ENCODE measurements at places on chromosomes 2 and 18.

DNA sequence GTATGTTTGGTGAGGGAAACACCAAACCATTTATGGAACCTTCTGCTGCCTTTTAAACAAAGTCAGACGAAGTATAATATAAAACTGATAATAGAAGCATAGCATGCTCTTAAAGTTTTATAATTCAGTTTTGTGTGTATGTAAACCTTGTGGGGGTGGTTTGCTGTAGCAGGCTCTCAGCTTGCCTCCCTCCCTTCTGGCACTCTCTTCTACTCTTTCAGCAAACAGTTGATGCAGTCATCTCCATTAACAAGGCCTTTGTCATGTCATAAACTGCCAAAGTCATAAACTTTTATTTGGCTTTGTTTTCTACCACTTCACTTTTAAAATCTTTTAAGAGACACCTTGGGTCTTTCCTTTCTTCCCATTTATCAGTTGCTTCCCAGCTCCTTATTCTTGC lies 448.2 kb upstream of the SETBP1 start:
- no peak for DNase-seq

DNA sequence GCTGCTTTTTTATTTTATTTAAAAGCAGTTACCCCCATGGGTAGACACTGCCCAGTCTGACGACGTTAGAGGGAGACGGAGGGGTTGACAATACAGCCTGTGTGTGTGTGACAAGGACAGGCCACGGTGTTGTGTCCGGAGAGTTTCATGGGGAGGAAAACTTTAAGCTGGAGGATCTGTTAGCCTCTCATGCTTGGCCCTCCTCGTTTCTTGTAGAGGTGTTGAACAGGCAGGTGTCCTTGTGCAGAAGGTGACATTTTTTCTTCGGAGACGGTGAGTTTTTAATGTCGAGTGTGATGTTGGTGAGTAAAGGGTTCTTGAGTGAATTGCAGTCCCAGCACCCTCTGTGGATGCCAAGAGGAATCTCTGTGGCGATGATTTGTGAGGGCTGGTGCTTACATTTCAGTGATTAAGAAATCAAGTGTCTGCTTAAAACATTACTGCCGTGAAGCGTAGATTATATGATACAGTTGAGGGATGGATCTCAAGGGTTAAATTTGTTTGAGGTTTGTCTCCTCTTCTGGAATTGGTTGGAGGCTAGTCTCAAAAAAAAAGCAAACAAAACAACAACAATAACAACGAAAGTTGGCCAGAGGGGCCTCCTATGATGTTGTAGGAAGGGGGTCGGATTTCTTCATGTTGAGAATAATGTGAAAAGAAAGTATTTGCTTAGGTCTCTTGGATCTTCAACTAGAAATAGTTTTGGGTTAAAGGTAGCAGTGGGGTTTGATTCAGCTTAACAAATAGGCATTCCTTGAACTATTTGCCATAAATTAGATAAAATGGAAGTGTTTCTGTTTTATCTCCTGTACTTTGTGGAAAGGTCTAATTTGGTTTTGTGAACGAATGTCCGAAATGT lies 1.6 kb downstream of the NCOA1 start:
- peak; percentile 43 for DNase-seq

DNA sequence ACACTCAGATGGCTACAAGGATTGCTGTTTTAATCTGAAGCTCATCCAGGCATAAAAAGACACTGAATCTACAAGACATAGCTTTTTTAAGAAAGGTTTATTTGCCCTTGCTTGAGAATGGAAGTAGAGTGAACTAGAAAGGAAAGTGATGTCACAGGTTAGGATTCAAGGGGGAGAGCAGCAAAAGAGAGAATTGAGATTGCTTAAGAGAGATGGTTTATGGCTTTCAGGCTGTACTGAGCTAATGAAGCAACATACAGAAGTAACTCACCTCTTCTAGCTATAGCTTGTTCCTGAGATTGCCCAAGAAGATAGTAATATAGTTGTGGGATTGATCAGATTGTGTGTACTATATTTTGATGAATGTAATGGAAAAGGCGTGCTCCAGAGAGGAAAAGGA lies 26.1 kb upstream of the ACVR2A start:
- no peak for DNase-seq

DNA sequence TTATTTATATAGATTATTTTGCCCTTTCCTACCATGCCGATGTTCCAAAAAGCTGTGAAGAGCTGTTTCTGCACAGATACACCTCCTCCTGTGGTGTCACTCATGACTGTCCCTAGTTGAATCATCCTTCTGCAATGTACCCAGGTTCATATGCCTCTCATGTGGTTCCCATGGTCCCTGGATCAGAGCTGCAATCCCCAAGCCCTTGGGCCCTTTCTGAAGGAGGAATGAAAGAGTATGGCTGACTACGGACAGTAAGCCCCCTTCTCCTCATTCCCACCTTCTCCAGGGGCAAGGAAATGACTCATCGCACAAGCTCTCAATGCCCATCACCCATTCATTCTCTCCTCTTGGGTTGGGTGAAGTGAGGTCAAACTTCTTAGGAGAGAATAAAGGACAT lies 63.9 kb upstream of the ACVR1 start:
- no peak for DNase-seq

- no peak for DNase-seq
These were observed 285.4 kb downstream of the NRXN1 start for GRCh38 chr2:50746526-50746925.

DNA sequence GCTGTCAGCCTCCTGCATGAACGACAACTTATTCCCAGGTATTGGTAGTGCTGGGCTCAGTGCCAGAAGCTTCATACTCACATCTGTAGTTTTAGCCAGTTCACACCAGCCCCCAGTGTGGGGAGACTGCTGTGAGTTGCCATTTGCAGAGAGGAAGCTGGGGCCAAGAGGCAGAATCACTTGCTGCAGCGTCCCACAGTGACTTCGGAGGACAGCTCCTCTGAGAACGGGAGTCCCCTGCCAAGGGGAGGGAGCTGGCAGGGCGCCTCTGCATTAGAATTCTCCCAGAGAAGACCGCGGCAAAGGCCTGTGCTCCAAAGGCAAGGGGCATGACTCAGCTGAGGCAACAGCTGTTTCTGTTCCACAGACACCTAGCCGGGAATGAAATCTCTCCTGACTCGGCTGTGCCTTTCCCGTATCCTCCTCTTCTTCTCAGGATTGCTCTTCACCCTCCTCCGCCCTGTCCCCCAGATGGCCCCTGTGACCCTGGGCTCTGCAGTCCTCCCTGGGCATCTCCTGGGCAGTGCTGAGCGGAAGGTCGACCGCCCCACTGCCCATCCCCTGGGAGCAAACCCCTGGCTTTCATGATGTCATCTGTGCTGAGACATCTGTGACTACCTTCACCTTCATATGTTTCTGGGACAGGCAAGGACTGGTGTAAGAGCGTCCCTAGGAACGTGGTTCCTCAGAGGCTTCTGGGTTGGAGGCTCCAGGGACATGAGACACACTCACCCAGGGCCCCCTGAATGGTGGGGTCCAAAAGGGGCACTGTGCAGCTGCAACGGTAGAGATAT lies 18.0 kb downstream of the MAL start:
- DNase-seq = no peak

- DNase-seq = no peak
These were observed 14.7 kb downstream of the ZNF142 start for GRCh38 chr2:218644721-218645120.

- DNase-seq = peak; percentile 42
These were observed 288.2 kb downstream of the IKZF2 start for GRCh38 chr2:212863185-212863588.
